ENCODE measurements at places on chromosomes 1 and 21.

GRCh38 chr1:184643661-184644060 is 111.0 kb downstream of the EDEM3 start:
- DNase-seq = no peak

DNA sequence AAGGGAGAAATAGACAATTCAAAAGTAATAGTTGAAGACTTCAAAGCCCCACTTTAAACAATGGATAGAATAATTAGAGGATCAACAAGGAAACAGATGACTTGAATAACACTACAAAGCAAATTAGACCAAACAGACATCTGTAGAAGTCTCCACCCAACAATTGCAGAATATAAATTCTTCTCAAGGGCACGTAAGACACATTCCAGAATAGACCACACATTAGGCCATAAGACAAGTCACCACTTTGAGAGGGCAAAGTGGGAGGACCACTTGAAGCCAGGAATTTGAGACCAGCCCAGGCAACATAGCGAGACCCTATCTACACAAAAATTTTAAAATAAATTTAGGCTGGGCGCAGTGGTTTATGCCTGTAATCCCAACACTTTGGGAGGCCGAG is 20.5 kb upstream of the RNF186 start:
- no peak for DNase-seq

DNA sequence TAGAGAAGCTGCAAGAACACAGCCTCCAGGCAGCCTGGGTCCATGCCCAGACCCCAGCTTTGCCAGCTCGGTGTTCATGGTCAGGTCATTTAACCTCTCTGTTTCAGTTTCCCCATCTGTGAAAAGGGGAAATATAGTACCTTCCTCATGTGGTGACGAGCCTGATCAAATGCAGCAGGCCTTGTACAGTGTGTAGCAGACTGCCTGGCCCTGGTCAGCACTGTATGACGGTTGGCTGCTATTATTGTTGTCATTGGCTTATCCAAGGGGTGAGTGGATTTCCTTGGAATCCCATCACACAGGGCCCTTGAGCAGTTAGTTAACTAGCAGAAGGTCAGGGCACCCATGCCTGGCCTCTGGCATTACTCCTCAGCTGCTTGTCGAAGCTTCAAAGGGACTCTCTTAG is 6.6 kb upstream of the TMEM51 start:
- DNase-seq = no peak

GRCh38 chr1:186218654-186219352 is 156.2 kb downstream of the TPR start:
- DNase-seq = no peak

DNA sequence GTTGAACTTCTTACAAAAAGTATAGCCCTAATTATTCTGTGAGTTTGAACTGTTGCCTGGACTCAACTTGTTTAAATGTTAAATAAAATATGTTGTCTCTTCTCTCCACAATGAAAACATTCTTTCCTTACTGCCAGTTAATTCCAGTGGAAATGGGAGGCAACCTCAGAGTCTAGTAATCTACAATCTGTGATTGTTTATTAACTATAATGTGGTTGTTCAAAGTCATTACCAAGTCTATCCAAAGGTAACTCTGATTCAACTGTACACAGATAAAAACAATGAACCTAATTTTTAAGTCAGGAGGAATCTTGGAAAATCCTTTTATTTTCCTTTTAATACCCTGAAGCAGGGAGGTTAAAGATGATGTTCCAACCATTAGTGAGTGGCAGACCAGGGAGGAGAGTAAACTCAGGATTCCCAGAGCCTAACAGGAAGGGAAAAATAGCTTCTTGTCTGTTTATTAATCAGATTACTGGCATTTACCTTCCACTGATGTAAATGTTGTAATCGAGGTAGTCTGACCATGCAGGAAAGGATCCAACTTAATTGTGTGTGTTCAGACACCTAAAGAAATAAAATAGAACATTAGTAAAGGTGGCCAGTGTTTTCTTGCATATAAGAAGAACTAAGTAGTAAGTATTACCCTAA is 57.1 kb upstream of the TBX15 start:
- DNase-seq = no peak

DNA sequence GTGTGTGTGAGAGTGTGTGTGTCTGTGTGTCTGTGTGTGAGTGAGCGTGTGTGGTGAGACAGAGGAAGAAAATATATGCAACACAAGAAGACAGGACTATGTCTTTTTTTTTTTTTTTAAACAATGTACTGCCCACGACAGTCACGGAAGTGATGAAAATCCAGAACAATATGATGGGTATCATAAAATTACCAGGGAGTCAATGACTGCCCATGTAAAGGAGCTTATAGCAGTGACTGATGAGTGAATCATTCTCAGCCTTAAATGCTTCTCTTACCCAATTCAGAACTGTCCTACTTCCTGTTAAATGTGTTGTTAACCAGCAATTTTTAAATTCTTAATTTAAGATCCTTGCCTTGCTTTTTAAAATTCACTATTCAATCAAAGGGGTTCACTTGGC is 46.6 kb downstream of the RGS7 start:
- DNase-seq = no peak

GRCh38 chr1:5814046-5814619 is 178.1 kb downstream of the NPHP4 start:
- no peak for DNase-seq

GRCh38 chr1:25662061-25662460 is 45.5 kb downstream of the MAN1C1 start:
- DNase-seq = no peak

GRCh38 chr1:186904361-186904760 is 75.6 kb downstream of the PLA2G4A start:
- no peak for DNase-seq

- no peak for DNase-seq
Measured at GRCh38 chr1:56188855-56189254, 390.5 kb downstream of the PLPP3 start.

GRCh38 chr21:43762303-43763128 is 13.6 kb downstream of the CSTB start:
- DNase-seq = no peak

- DNase-seq = no peak
Measured at GRCh38 chr1:32960342-32960741, 4.3 kb downstream of the RNF19B start.

- DNase-seq = no peak
Measured at GRCh38 chr1:100869996-100870395, 24.6 kb downstream of the EXTL2 start.

GRCh38 chr1:116988908-116989307 is 12.7 kb upstream of the CD101 start:
- DNase-seq = no peak

GRCh38 chr1:151513626-151514121 is 2.5 kb downstream of the CGN start:
- peak; percentile 15 for DNase-seq

- no peak for DNase-seq
Measured at GRCh38 chr1:29519108-29519787, 282.9 kb downstream of the PTPRU start.

- DNase-seq = peak; percentile 27
Measured at GRCh38 chr1:5991381-5992025, 722 bp downstream of the NPHP4 start.

DNA sequence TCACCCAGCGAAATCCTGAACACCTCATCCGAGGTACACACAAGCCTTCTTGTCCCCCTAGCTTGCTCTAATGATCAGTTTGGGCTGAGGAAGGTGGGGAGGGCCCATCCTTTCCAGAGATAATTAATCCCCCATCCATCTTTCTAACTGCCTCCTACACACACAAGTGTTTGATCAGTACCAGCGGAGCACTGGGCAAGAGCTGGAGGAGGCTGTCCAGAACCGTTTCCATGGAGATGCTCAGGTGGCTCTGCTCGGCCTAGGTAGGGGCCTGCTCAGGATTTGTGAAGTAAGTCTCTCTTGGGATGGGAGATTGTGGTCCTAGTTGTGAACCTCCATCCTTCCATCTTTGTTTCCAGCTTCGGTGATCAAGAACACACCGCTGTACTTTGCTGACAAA is 5.8 kb downstream of the ANXA9 start:
- no peak for DNase-seq

DNA sequence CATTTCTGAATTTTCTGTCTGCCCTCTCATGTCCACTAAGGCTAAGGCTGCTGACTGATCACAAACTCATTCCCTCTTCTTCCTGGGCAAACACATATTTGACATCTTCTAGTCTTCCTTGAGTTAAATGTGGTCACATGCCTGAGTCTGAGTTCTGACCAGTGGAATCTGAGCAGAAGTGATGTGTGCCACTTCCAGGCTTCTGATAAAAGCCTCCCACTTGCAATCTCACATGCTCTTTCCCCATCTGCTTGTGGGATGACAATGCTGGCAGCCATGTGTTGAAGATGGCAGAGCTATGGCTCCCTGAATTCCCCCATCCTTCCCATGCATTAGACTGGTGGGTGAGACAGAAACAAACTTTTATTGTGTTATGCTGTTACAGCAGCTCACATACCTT is 149.9 kb upstream of the ZNF648 start:
- DNase-seq = no peak

DNA sequence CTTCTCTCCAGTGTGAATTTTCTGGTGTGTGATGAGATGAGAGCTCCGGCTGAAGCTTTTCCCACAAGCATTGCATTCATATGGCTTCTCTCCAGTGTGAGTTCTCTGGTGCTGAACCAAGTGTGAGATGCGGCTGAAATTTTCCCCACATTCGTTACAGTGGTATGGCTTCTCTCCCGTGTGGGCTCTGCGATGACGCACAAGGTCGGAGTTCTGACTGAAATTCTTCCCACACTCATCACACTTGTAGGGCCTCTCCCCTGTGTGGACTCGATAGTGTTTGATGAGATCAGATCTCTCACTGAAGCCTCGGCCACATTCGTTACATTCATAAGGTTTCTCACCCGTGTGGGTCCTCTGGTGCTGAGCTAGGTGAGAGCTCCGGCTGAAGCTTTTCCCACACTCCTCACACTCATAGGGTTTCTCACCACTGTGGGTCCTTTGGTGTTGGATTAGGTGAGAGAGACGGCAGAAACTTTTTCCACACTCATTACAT is 7.4 kb downstream of the ZNF436 start:
- no peak for DNase-seq

- no peak for DNase-seq
Measured at GRCh38 chr1:56327195-56327594, 252.2 kb downstream of the PLPP3 start.

DNA sequence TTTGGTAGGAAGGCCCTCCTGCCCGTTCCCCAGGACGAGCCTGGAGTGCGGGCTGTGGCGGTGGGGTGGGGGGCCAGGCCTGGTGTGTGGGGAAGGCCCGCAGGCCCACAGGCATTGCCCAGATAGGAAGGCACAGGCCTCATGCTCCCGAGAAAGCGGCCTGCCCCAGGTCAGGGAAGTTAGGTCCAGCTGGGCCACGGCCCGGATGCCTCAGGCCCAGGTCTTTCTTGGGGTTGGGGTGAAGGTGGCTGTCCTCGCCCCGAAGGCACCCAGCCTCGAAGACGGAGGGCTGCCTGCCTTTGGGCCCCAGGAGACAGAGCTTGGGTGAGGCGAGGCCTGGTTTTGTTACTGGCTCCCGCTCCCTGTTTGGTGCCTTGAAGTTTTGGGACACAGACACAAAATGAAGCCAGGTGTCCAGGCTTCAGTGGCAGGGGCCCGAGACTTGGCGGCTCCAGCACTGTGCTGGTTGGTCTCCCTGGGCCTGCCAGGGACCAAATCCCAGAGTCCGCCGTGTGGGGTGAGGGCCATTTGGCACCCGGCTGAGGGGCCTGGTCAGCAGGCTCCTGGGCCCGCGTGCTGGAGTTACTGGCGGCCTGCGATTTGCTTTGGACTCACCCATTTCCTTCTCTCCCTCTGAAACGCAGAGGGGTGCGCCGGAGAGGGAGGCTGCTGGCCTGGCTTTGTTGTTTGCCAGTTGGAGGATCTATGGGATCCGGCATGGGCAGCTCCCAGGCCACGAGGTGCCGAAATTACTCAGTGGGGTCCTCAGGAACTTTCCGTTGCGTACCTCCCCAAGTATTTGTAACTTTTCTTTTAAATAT is 2.0 kb downstream of the SKI start:
- DNase-seq = no peak

- no peak for DNase-seq
Measured at GRCh38 chr1:83813576-83813975, 185.4 kb downstream of the TTLL7 start.

GRCh38 chr21:31795992-31796391 is 64.1 kb upstream of the SCAF4 start:
- DNase-seq = no peak

DNA sequence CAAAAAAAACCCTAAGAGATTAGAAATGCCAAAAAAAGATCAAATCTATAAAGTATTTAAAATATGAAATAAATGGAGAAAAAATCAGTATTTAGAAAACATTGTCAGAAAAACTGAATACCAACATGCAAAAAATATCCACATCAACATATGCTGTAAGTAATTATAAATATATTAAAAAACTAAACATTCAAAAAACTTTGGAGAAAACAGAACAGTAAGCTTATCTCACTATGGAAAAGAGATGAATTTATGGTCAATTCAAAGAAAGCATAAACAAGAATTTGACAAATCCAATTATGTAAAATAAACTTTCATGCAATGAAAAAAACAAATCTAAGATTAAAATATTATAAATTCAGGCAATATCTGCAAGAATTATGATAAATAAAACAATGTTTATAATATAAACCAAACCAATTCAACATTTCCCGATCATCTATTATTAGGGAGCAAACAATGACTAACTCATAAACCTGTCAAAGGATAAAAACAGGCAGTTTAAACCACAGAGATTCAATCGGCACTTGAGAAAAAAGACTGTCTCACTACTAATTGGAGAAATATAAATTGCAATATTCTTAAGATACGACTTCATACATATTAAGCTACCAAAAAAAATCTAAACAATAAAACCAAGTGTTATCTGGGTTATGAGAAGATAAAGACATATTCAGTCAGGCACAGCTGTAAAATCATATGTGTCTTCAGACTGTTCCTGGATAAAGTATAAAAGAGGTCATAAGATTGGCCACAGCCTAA is 21.8 kb downstream of the EYA3 start:
- no peak for DNase-seq

GRCh38 chr1:181061891-181062835 is 26.3 kb upstream of the IER5 start:
- DNase-seq = peak; percentile 17

DNA sequence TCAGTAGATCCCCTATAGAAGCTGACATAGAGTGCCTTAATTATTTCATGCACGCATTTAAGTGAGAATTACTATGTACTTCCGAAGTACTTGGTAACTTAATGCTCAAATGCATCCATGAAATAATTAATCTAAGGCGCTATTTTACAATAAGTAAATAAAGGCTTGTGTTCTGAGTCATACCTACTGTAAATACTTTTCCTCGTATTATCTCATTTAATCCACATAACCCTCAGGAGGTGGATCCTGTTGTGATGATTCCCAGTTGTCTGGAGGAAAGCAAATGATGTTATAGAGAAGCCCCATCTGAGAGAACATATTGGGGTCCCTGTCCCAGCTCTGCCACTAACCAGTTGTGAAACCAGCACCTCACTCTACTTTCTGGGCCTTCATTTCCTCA is 16.4 kb downstream of the SUSD4 start:
- DNase-seq = no peak

GRCh38 chr1:203799971-203800370 is 4.5 kb downstream of the ZBED6 start:
- no peak for DNase-seq

GRCh38 chr1:12778061-12778460 is 4.5 kb downstream of the PRAMEF12 start:
- DNase-seq = no peak
